Fibroblast of skin of left biceps (primary cell): ENCODE measurements at places on chromosomes 12 and 14.

DNA sequence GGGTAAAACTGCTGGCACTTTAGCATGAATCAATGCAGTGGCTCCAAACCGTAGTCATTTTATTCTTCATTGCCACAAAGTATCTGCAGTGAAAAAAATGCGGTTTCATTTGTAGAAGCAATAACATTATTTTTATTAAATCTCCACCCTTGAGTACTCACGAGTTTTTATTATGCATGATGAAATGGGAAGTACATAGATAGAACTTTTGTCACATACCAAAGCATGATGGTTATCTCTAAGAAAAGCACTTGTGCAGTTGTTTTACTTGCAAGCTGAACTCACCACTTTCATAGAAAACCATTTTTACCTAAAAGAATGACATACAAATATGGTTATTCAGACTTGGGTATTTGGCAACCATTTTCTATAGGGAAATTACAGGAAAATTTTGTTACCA lies 90.3 kb downstream of the PELI2 start:
- no peak for DNase-seq

DNA sequence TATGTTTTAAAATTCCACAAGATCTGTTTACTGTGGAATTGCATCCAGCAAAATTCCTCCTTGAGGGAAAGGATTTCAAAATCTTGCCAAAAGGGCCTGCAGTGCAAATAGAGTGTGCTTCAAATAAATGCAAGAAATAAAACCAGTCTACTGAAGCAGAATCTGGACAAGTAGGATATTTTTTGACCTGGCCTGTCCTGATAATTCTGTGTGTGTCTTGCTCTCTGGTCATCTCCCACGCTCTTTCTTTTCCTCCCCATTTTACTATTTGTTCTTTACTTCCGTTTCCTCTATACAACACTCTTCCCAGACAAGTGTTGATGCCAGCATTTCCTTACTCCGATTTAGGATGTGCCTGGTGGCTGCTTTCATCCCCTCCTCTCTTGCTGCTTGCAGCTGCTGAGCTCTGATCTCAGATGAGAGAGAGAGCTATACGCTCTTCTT lies 115.9 kb downstream of the GPR135 start:
- DNase-seq, result no peak

DNA sequence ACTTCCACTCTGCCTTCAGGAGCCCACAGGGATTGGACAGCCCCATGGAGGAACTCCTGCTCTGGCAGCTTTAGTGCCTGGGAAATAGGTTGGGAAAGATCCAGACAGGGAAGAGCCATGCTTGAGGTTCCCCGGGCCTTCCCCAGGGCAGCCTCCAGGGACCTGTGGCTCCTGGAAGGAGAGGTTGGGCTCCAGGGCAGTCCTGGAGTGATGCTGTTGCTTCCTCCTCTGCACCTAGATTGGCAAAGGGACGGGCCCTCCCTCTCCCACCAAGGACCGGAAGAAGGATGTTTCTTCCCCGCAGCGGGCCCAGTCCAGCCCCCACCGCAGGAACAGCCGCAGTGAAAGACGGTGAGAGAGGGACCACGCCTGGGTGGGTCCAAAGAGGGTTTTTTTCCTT lies 16.5 kb downstream of the VASH1 start:
- no peak for DNase-seq

- DNase-seq, result no peak
These were observed 37.1 kb upstream of the LTBP2 start for GRCh38 chr14:74649167-74649566.

DNA sequence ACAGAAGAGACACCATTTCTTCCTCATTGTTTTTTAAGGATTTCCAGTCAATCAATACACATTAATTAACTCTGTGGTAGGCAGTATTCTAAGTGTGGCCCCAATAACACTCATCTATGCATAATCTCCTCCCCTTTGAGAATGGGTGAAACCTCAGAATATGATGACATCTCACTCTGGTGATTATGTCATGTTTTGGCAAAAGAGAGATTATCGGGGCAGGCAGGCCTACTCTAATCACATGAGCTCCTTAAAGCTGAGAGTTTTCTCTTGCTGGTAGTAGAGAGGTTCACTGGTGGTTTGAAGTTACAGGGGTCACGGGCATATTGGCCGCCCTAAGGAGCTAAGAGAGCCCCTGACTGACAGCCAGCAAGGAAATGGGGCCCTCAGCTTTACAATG lies 7.1 kb upstream of the LGMN start:
- no peak for DNase-seq

- no peak for DNase-seq
These were observed 26.2 kb upstream of the PAWR start for GRCh38 chr12:79717006-79717405.

DNA sequence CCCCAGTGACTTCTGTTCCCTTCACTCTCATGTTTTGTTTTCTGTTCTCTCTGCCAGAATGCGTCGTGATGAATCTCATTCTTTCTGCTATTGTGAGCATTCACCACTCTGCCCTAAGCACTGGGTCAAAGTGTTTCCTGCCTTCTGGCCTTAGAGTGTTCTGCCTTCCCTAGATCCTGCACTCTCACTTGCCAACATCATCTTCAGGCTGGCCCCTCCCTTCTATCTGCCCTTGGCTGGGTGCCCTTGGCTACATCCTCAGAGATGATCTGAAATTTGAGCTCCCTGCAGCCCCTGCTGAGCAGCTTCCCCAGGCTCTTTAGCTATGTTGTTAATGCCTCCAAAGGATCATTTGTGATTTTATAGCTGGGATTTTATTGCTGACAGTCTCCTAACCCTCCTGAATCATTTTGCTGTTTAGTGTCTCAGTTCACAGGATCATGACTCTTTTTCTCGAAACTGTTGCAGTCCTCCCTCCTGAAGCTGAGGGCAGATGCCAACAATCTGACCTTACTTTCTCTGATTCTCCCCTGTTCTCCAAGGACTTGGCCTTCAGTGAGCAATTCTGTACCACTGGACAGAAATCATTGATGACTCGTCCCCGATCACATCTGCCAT lies 4.5 kb downstream of the DHRS2 start:
- peak; percentile 68 for DNase-seq

GRCh38 chr14:82192387-82192786 lies 658.7 kb upstream of the SEL1L start:
- DNase-seq, result no peak

DNA sequence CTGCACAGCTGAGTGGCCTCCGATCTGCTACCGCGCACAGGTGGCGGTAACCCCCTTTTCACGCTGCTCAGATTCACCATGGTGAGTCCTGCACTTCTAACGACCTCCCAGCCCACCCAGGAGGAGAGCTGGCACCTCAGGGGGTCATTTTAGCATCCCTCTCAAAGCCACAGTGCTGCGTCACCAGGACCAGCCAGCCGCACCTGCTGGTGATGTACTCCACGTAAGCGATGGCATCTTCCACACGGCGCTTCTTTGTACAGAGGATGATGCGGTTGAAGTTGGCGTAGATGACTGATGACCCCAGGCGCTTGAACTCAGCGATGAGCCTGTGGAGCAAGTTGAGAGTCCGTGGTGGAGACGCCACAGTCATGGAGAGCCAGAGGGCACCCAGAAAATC lies 19.2 kb downstream of the P2RX2 start:
- no peak for DNase-seq

DNA sequence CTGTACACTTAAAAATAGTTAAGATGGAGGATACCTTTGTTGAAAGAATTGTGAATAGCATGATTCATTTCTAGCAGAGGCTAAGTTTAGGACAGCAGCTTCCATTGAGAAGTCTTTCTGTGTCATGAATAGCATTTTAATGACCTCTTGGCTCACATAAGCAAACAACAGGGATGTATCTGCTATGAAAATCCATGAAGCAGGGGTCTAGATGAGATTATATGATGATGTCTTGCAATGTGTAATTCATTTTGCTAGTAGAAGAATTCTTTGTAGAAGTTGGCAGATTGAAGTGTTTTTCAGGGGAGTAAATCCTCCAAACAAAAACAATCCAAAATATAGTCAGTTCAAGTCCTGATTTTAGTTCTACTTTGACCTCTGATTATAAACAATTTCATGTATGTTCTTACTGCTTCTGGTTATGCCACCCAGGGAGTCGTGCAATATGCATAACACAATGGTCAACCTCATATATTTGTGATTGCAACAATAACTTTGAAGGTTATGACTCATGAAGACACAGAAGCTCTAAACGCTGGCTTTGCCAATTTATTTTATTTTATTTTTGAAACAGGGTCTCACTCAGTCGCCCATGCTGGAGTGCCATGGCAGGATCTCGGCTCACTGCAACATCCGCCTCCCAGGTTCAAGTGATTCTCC lies 6.9 kb upstream of the RD3L start:
- no peak for DNase-seq

GRCh38 chr12:111469401-111469800 lies 63.7 kb downstream of the SH2B3 start:
- no peak for DNase-seq

- DNase-seq, result no peak
These were observed 28.6 kb downstream of the TPH2 start for GRCh38 chr12:71967211-71967610.

DNA sequence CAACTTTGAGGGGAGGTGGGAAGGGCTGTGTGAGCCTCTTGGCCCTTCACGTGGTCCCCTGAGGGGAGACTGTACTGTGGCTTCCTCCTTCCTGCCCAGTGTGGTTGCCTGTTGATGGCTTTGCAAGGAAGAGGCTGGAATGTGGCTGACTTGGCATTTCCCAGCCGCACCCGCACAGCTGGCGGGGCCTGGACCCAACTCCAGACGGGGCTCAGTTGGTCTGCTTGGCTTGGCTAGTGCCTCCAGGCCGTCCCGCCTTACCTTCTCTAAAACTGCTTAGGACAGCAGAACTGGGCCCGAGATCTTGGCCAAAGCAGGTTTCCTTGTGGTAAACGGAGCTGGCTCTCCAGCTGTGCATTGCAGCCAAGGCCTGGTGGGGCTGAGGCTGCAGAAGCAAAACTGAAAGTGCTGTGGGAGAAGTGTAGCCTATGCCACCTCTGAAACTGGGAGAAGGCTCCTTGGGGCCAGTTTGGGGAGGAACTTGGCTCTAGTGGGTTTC lies 139.5 kb downstream of the SMOC1 start:
- no peak for DNase-seq

DNA sequence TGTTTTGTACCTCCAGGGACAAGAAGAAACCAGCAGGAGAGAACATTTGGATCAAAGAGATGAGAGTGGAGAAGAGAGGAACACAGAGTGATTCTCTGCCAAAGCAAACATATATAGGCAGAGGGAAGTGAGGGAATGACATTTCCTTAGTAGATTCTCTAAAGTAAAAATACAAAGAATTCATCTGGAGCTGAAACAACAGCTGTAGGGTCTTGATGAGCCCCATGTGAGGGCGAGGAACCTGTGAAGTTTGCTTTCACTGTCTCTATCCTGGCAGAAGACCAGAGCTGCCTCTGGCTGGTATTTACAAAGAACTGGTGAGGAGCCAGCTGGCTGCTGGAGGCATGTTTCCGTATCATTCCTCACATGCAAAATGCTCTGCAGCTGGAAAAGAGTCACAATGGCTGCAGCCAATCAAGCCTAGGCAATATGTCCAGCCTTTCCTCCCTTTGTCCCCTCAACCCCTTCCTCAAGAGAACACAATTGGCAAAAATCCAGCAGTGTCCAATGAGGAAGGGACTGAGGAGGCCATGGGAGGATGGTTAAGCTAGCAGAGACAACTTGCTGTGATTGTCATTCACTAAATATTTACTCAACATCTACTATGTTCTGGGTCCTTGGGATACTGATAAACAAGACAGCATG lies 122.5 kb downstream of the PHLDA1 start:
- peak; percentile 67 for DNase-seq

DNA sequence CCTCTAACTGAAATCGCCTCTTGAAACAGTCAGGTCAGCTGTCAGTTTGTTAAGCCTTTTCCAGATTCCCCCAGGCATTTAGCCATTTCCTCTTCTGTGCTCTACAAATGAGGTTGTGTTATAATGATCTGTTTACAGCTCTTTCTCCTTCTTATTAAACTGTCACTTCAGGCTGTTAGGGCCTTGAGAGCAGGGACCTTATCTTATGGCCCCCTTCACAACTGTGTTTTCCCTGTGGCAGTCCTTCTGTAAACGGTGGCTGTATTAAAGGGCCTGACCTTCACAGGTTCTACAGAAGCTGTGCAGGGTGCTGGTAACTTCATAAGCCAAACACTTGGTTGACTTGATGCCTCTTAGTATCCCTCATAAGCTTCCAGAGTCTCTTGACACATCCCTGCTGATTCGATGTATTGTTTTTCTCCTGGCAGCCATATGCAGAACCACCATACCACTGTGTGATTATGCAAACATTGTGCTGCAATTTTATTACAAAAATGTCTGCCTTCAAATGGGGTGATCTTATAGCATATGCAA lies 104.7 kb downstream of the PLEKHA5 start:
- no peak for DNase-seq

GRCh38 chr14:90645842-90646443 lies 170.3 kb downstream of the TTC7B start:
- DNase-seq, result no peak

DNA sequence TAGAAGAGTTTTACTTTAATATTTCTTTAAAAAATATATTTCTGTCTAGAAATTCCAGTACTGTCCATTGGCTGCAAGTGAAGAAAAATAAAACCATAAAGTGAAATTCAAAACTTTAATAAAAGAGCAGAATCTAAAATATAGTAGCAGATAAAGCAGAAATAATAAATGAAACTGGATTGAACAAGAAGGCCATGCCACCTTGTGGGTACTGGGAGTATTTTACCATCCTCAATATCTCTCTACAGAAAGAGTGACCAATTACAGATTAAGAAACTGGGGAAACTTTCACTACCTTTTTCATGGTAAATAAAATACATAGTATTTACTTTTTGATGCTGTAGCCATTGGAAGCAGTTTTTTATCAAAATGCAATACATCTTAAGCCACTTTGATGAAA lies 220.5 kb downstream of the BCAT1 start:
- no peak for DNase-seq

- DNase-seq, result no peak
These were observed 715 bp downstream of the NEK9 start for GRCh38 chr14:75126121-75126544.

DNA sequence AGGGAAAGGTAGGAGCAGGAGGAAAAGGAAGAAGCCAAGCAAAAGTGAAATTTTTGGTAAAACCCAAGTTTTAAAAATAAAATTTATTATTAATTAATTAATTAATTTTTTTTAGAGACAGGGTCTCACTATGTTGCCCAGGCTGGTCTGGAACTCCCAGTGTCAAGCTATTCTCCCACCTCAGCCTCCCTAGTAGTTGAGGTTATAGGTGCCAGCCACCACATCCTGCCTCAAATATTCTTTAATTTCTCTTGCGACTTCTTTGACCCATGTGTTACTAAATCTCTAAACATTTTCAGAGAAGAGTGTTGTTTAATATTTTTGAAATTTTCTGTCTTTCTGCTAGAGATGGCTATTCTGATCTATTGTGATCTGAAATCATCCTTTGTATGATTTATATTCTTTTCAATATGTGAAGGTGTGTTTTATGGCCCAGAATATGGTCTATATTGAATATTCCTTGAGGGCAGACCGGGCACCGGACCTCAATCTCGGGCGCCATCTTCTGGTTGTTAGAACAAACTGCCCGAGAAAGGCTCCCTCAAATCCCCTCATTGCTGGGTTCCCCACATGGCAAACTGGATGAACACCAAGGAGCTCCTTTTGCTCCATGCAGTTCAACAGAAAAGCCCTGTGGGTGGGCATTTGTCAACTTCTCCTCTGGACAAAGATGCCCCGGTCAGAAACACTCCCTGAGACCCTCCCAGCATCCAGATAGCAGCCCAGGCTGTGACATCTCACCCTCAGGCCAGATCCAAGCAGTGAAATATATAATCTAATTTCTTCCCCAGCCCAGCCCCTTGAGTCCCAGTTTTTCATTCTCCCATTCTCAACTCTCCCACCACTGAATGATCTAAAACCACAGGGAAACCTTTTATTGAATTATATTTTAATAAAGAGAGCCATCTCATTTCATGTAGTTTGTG lies 110.5 kb downstream of the ASCL4 start:
- peak; percentile 5 for DNase-seq
